ENCODE measurements at places on chromosomes 7 and 10.

DNA sequence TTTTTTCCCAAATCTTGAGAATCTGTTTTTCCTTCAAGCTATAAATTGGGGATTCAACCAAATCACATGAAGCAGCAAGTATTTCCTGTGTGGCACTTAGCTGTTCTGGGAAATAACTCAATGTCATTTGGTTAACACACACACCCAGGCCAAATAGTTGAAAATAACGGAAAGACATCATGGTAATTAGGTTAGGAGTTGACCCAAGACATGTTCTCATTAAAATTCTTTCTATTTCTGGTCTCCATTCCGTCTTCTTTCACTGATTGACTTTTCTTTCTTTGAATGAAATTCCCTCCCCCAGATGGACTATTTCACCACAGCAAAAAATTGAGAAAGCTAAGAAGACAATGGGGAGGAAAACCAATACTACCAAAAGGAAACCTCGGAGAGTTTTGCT is 30.5 kb downstream of the NRP1 start:
- no peak for DNase-seq

DNA sequence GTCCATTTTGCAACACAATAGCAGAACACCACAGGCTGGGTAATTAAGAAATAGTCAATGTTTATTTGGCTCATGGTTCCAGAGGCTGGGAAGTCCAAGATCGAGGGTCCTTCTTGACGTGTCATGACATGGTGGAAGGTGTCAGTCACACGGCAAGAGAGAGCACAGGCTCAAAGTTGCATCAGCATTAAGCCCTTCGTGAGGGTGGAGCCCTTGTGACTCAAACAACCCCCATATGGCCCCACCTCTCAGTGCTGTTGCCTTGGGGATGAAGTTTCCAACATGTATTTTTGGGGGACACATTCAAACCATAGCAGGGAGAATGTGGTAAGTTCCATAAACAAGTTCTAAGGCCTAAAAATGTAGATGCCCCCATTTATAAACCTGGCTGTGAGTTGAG is 24.6 kb upstream of the GTPBP4 start:
- DNase-seq = no peak

- DNase-seq = no peak
These were observed 115.1 kb upstream of the NPS start for GRCh38 chr10:127434006-127434405.

GRCh38 chr10:128049226-128050120 is 76.8 kb downstream of the MKI67 start:
- no peak for DNase-seq

GRCh38 chr7:68706291-68706690 is 892.0 kb upstream of the AUTS2 start:
- no peak for DNase-seq

- DNase-seq = no peak
These were observed 1.3 kb downstream of the ARHGAP22 start for GRCh38 chr10:48603421-48604038.

DNA sequence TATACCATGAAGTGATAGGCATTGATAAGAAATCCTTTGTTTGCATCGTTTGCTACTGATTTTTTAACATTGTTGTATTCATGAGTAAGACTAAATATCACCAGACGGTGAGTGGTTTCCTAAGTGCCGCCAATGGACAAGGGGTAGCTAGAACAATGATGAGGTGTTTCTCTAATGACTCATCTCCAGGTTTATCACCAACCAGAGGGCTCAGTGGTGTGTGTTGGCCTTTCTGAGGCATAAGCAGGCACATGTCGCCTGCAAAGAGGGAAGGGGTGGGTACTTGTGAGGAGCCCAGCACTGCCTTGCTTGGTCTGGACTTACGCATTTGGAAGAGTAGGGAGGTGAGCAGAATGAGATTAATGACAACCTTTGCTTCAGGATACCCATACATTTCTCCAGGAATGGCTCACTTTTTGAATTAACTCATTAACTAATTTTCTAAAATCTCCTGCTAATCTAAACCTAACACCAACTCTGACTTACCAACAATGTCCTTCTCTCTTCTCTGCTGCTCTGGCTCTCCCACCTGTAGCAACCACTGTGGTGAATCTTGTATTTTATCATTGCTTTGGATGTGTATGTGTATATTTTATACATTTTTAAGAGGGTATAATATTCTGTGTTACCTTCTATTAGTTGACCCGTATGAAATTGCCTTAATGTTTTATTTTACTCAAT is 722.6 kb downstream of the GRID1 start:
- no peak for DNase-seq

GRCh38 chr10:24952707-24953645 is 570 bp upstream of the PRTFDC1 start:
- DNase-seq = peak; percentile 13

GRCh38 chr10:94521276-94522250 is 24.0 kb upstream of the HELLS start:
- DNase-seq = no peak

GRCh38 chr10:125016611-125017202 is 74.8 kb downstream of the ZRANB1 start:
- DNase-seq = no peak

Measured in T-helper 22 cell (primary cell).